Sigmoid colon (tissue), 7 donors: ENCODE measurements at places on chromosomes 12 and 14. TPM values are rescaled to one million over a fixed set of nuclear protein-coding genes. Genes with fewer than 3 reads are reported as not detected.
A peak's percentile ranks its signal among the peaks of the same experiment; 100 is the strongest.

- no peak overlapping the region for H3K4me3 ChIP-seq
- H3K36me3 ChIP-seq: no peaks in the 10 kb centered on the region
- DNase-seq: no peak
- no peaks in the 10 kb centered on the region for H3K27me3 ChIP-seq
- no peak overlapping the region for H3K27ac ChIP-seq
Observed at GRCh38 chr14:23831596-23831995, 122.0 kb upstream of the DHRS4 start.

GRCh38 chr12:54587315-54587873 lies 1.1 kb downstream of the PPP1R1A start:
- H3K27me3 ChIP-seq: no peaks in the 10 kb centered on the region
- no peaks in the 10 kb centered on the region for H3K36me3 ChIP-seq
- peak; percentile 83 for DNase-seq

DNA sequence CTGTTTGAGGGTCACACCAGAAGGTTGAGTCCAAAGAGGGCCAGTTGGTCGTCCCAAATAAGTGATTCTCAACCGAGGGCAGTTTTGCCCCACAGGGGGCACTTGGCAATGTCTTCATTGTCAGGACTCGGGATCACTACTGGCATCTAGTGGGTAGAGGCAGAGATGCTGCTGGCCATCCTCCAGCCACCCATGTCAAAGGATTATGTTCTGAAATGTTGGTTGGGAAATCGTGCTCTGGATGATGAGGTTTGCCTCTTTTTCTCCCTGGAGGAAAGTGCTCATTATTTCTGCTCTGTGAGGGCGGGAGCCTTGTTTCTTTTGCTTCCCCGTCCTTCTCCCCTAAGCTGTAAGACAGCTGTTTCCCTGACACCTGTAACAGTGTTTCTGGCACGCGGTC lies 3.6 kb downstream of the ZNF839 start:
- DNase-seq: peak; percentile 81
- H3K27me3 ChIP-seq: no peaks in the 10 kb centered on the region

GRCh38 chr12:92485351-92486348 lies 217.1 kb upstream of the PLEKHG7 start:
- no peaks in the 10 kb centered on the region for H3K27me3 ChIP-seq
- no peak overlapping the region for H3K4me3 ChIP-seq
- H3K4me1 ChIP-seq: peaks cover 15% of the 10 kb centered on the region

- peak overlapping the region; percentile 35 for H3K4me3 ChIP-seq
- H3K4me1 ChIP-seq: peaks cover 15% of the 10 kb centered on the region
- no peaks in the 10 kb centered on the region for H3K27me3 ChIP-seq
- H3K36me3 ChIP-seq: no peaks in the 10 kb centered on the region
- peak; percentile 78 for DNase-seq
Observed at GRCh38 chr14:99192028-99192621, 79.9 kb downstream of the BCL11B start.

The TARBP2 gene
- 29.9 TPM for total RNA-seq

The PROX2 gene
- total RNA-seq: not detected

The FOXN3 gene
- total RNA-seq: 104 TPM

- H3K4me1 ChIP-seq: peaks cover 73% of the 10 kb centered on the region
- H3K27me3 ChIP-seq: no peaks in the 10 kb centered on the region
- no peak for DNase-seq
- peak within 1 kb of the TSS; percentile 76 for H3K4me3 ChIP-seq
- H3K27ac ChIP-seq: peak within 1 kb of the TSS; percentile 84
Observed at GRCh38 chr12:111405859-111406473, at the start of gene SH2B3. Gene SH2B3, plus strand, starts transcription at chr12:111405923. Its CDS starts 12,223 bp downstream, at chr12:111418146.

- H3K27ac ChIP-seq: no peak overlapping the region
- H3K4me3 ChIP-seq: no peak overlapping the region
- H3K27me3 ChIP-seq: no peaks in the 10 kb centered on the region
- H3K4me1 ChIP-seq: no peaks in the 10 kb centered on the region
- no peak for DNase-seq
Observed at GRCh38 chr12:71456316-71456715, 16.7 kb downstream of the LGR5 start.

The PRPH gene
- 19.7 TPM for total RNA-seq

The VPS33A gene
- 15.1 TPM for total RNA-seq

- no peak overlapping the region for H3K27ac ChIP-seq
- no peak for DNase-seq
- H3K4me1 ChIP-seq: peaks cover 42% of the 10 kb centered on the region
- peaks cover 7% of the 10 kb centered on the region for H3K36me3 ChIP-seq
Observed at GRCh38 chr12:51970904-51971646, 19.6 kb downstream of the ACVR1B start.

GRCh38 chr12:131537267-131537958 lies 173.5 kb upstream of the SFSWAP start:
- H3K36me3 ChIP-seq: no peaks in the 10 kb centered on the region
- H3K27me3 ChIP-seq: no peaks in the 10 kb centered on the region
- no peak overlapping the region for H3K4me3 ChIP-seq
- H3K4me1 ChIP-seq: no peaks in the 10 kb centered on the region
- no peak overlapping the region for H3K27ac ChIP-seq
- DNase-seq: no peak

GRCh38 chr12:45342171-45342570 lies 126.3 kb downstream of the ANO6 start:
- no peaks in the 10 kb centered on the region for H3K27me3 ChIP-seq
- no peaks in the 10 kb centered on the region for H3K36me3 ChIP-seq
- H3K4me3 ChIP-seq: no peak overlapping the region
- no peak overlapping the region for H3K27ac ChIP-seq
- H3K4me1 ChIP-seq: peaks cover 45% of the 10 kb centered on the region
- no peak for DNase-seq

GRCh38 chr12:26179826-26180225 lies 15.5 kb upstream of the SSPN start:
- H3K27me3 ChIP-seq: no peaks in the 10 kb centered on the region
- no peak overlapping the region for H3K4me3 ChIP-seq
- H3K4me1 ChIP-seq: no peaks in the 10 kb centered on the region
- no peaks in the 10 kb centered on the region for H3K36me3 ChIP-seq
- H3K27ac ChIP-seq: no peak overlapping the region
- no peak for DNase-seq

- no peak for DNase-seq
- H3K27ac ChIP-seq: no peak overlapping the region
- H3K4me1 ChIP-seq: no peaks in the 10 kb centered on the region
- no peak overlapping the region for H3K4me3 ChIP-seq
- H3K36me3 ChIP-seq: no peaks in the 10 kb centered on the region
- no peaks in the 10 kb centered on the region for H3K27me3 ChIP-seq
Observed at GRCh38 chr12:64160711-64161060, 61.4 kb downstream of the KICS2 start.

- H3K27me3 ChIP-seq: no peaks in the 10 kb centered on the region
- no peaks in the 10 kb centered on the region for H3K36me3 ChIP-seq
- no peak overlapping the region for H3K4me3 ChIP-seq
- H3K4me1 ChIP-seq: peaks cover 12% of the 10 kb centered on the region
- no peak for DNase-seq
Observed at GRCh38 chr12:68290126-68290525, 36.7 kb upstream of the IL22 start.

The GYS2 gene
- not detected for total RNA-seq

The FAM181A gene
- not detected for total RNA-seq

The PNMA1 gene
- total RNA-seq: 38.2 TPM

DNA sequence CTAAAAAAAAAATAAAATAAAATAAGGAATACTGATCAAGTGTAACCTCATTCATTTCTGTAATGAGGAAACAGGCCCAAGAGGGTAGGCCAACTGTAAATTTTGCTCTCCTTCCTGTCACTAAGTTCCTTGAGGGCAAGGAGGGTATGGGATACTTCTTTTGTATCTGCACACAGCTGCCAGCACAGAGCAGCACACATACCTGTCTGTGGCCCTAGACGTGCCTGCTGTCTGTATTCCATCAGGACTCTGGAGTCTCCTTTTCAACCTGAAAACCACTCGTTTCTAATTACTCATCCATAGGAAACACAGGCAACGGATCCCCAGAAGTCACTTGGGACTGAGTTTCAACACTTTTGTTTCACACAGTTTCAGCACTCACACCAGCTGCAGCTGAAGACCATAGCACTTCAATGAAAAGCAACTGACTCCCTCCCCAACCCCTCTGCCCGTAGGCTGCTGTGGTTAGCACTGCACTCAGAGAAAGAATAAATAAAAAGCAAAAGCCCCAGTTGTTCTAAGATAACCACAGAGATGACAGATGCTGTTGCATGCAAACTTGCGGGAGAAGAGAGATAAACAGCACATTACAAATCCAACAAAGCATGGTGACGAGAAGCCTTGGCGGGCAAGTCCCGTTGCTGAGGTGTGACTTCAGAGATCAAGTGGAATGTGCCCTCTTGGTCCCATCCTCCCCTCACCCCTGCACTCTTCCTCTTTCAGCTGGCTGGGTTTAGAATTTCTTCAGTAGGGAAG lies 24.9 kb downstream of the CRACR2A start:
- H3K4me3 ChIP-seq: no peak overlapping the region
- H3K27ac ChIP-seq: no peak overlapping the region

DNA sequence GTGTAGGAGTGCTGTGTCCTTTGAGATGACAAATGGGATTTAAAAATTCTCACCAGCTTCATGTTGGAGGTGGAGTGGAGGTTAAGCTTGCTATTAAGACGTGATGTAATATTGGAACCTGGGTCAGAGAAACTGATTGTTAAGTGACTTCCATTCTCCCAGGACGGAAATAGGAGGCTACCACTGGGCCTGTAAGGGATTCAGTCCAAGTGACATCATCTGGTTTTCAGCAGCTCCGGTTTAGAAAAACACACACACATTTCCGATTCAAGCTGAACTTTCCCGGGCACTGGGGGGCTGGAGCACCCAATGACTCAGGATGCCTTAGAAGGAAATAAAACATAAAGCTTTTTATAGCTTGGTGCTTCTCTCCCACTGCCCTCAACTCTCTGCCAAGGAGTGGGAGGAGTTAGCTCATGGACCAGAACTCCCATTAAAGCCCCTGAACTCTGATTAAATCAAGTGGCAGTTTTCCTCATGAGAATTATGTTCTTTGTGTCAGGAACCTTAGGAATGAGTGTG lies 12.4 kb downstream of the CALM1 start:
- peak overlapping the region; percentile 94 for H3K27ac ChIP-seq
- H3K4me3 ChIP-seq: no peak overlapping the region
- peaks cover 49% of the 10 kb centered on the region for H3K4me1 ChIP-seq
- peak; percentile 94 for DNase-seq
